ENCODE measurements at places on chromosomes 13 and 19.

DNA sequence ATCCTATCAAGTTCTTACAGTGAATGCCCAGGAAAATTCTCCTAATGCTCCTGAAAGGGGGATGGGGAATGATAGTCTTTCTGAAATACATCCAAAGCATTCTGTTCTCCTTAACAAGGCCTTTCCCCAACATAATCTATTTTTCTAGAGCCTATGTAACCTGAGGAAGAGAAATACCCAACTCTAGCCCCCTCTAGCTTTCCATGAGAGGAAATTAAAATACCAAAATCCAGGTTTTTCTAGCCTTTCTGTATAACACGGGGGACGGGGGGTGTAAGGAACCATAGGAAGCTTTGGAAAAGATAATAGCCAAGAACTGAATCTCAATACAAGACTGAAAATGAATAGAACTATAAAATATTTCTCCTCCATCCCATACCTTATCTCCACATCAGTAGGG is 815.9 kb downstream of the SLITRK6 start:
- DNase-seq = no peak

GRCh38 chr13:79869326-79869725 is 388.4 kb downstream of the NDFIP2 start:
- no peak for DNase-seq

DNA sequence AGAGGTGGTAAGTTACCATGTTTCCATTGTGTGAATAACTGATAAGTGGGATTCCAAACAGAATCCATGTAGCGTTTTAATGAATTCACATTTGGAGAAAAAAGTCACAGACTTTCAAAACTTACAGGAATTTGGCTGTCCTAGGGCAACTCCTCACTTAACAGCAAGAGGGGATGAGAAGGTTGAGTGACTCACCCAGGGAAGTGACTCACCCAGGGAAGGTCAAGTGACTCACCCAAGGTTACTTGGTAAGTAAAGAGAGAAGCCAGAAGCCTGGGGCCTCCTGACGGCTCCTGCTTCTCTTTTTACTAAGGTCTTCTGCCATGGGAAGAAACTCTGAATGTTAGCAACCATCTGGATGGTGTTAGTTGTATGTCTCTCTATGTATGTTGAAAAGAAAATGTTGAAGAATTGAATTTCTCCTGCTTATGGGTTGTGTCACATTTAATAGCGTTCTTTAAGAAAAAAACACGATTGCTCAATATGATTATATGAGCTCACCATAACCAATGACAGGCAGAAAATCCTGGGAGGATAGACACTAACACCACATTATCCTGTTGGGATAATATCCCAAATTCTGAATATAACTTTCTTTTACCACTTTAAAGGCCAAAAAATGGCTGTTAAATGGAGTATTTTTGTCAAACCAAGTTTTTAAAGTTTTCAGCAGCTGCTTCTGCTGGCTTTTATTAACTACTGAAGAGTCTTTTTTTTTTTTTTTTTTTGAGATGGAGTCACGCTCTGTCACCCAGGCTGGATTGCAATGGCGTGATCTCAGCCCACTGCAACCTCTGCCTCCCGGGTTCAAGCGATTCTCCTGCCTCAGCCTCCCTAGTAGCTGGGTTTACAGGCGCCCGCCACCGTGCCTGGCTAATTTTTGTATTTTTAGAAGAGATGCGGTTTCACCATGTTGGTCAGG is 195.6 kb downstream of the GGACT start:
- DNase-seq = no peak

DNA sequence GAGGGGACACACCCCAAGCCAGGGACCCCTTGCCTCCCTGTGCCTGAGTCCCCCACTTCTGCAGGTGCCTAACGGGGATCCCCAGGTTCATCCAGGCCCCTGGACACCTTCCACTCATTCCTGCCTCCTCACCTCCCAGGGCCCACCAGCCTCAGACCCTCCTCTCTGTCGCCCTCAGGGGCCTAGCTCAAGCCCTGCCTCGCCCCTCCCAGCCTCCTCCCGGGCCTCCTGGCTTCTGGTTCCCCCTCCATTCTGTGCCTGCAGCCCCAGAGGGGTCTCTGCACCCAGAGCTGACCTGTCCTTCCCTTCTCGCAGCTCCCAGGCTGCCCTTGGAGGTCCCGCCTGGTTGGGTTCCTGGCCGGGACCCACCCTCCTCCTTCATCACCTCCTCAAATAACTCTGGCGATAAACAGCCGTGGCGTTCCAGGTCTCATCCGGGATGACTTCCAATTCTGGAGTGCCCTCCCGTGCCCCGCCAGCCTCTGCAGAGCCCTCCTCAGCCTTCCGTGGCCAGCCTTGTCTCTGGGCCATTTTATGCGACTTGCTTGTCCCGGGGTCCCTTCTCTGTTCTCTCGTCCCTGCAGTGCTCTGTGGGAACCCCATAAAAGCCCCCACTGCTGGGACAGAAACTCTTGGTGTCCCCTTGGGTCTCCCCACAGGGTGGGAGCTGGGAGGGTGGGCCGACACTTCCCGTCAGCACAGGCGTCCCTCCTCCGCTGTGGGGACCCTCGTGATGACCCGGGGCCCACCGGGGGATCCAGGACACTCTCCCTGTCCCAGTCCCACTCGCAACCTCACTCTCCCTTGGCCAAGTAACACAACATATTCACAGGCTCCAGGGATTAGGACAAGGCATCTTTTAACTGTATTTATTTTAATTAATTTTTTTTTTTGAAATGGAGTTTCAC is 9.2 kb downstream of the JOSD2 start:
- no peak for DNase-seq

- DNase-seq = no peak
Observed at GRCh38 chr13:76579701-76580100, 306.5 kb downstream of the KCTD12 start.

DNA sequence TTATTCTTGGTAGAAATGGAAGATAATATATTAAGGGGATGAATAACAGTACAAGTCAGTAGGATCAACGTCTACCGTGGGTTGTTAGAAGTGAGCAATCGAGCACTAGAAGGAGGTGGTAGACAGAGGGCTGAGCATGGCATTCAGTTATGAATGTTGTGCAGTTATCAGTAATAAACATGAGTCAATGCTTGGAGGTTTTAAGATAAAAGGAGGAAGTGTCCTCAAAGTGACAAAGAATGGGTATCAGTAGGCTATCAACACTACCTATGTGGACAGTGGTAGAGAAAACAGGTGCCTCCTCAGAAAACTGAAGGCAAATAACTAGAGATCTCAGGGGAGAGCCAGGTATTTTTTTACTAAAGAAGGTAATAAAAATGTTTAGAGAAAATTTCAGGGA is 1607.0 kb downstream of the PCDH9 start:
- DNase-seq = no peak

DNA sequence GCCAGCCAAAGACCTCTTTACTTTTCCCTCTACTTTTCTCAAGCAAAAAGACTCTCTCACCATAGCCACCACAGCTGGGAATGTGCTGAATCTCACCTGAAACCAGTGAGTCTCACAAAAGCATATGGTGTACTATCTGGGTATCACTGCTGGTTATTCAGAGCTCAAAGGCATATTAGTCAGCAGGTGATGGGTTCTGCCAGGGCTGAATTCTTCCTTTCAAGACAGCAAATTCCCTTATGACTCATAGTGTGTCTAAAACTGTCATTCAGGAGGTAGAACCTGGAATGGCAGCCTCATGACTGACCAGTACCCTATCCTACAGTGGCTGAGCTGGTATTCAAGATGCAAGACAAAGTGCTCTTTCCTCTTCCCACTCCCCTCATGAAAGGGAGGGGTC is 2859.1 kb downstream of the PCDH9 start:
- DNase-seq = no peak

- no peak for DNase-seq
Observed at GRCh38 chr19:42928896-42929295, 8.1 kb downstream of the PSG7 start.

GRCh38 chr19:46732172-46732938 is 13.5 kb upstream of the FKRP start:
- no peak for DNase-seq

DNA sequence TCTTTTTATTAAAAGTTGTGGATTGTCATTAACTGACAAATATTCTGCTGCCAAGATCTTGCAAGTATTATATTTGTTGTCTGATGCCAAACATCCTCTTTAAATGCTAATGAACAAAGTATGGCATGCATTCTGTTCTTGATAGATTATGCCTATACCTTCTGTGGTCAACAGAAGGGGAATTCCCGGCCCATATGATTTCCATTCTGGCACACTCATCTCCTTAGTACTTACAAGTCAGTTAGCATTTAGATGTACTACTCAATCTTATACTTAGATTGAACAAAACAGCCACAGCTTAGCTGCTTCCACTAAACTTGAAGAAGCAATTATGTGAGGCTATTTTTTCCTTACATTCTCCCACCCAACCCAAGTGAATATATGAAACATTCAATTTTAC is 246.1 kb upstream of the DACH1 start:
- no peak for DNase-seq

GRCh38 chr13:114072421-114072820 is 60.0 kb downstream of the RASA3 start:
- DNase-seq = no peak

GRCh38 chr19:2376784-2377519 is 16.9 kb downstream of the TMPRSS9 start:
- no peak for DNase-seq

- no peak for DNase-seq
Observed at GRCh38 chr13:26310003-26310402, 56.1 kb downstream of the CDK8 start.

- no peak for DNase-seq
Observed at GRCh38 chr13:39257642-39258041, 219.4 kb downstream of the NHLRC3 start.

DNA sequence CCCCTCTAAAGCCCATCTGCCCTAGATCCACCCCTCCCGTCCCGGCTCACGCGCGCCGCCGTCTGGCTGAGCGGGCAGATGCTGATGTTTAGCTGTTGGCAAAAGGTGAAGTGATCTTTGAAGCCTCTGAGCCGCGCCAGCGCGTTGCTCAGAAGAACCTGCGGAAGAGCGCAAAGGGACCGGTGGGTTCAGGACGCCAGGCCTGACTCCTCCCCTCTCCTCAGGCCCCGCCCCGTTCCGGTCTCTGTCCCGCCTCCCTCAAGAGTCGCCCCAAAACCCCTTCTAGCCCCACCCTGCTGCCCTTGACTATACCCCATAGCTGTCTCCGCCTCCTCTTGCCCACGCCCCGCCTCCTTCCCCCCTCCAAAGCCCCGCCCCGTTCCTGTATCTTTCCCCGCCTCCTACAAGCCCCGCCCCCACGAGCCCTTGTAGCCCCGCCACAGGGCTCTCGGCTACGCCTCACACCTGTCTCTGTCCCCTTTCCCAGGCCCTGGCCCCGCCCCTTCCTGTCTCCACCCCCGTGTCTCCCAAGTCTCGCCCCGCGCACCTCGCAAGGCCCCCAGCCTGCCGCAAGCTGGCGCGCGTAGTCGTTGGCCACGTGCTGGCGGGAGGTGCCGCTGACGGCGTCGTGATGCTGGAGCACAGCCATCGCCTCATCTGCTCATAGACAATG is 9.5 kb downstream of the MAN2B1 start:
- DNase-seq = no peak

- no peak for DNase-seq
Observed at GRCh38 chr19:39832341-39833083, 1.4 kb downstream of the DYRK1B start.

DNA sequence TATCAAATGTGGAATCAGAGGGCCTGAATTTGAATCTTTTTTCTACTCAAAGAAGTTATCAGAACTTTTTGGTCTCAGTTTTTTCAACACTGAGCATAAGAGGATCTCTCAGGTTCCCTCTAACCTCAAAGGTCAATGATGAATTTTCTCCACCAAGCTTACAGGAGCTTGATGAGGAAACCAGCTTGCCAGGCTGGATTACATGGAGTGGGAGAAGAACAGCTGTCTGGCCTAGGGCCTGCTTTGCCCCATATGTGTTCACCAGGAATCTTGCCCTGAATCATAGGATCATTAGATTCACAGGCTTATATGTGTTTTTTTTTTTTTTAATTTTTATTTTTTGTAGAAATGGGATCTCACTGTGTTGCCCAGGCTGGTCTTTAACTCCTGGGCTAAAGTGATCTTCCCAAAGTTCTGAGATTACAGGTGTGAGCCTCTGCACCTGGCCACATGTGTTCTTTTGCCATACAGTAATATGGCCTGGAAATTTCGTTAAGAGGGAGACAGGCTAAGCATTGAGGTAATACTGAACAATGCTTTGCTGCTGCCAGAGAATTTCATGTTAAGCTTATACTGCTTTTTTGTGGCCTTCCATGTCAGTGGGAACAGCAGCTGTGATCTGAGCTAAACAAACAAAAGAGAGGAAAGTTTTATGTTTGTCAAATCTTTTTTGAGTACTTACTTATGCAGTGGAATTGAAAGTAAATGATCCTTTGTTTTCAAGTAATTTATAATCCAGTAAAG is 110.6 kb downstream of the DNAJC3 start:
- DNase-seq = no peak

- DNase-seq = no peak
Observed at GRCh38 chr13:106691861-106692260, 123.9 kb upstream of the ARGLU1 start.

DNA sequence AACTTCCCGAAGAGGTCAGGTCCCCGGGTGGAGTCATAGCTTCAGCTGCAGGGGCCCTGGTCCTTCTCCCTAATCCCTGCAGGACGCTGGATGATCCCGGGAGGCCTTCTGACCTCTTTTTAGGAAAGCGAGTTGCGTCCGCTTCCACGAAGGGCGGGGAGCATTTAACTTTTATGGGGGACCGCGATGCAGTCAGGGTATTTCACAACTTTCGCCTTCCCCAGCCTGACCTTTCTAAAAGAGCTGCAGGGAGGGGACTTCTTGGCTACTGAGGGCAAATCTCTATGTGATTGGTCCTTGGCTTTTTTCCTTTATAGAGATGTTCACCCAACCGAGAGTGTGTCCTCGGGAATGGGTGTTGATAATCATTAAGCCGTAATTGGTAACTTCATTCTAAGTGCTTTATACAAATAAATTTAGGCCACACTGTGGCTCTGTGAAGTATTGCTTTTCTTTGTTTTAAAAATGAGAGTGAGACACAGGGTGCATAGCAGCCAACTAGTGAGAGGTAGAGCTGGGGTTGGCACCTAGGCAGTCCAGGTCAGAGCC is 778 bp downstream of the ZNF230 start:
- DNase-seq = no peak

- no peak for DNase-seq
Observed at GRCh38 chr19:20660473-20661140, 764 bp downstream of the ZNF626 start.

- no peak for DNase-seq
Observed at GRCh38 chr13:32504263-32504662, 34.3 kb downstream of the N4BP2L2 start.

- DNase-seq = peak; percentile 11
Observed at GRCh38 chr19:34254698-34255432, 511 bp downstream of the GARRE1 start.

DNA sequence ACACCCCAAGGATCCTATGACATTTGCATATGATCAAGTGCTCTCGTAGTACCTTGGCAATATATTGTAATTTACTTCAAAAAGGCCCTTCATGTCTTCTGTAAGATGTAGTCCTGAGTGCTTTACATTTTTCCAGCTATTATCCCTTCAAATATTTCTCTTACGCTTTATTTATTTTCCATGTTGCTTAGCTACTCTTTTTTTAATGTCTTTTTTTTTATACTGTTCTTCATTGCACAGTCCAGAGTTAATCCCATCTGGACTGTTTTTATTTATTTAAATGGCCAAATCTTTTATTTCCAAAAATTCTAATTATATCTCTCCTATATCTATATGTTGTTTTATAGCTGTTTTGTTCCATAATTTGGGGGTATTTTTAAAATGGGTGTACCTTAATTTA is 371.3 kb downstream of the SLC7A1 start:
- DNase-seq = no peak

All from activated CD4-positive, alpha-beta T cell treated with anti-CD3 and anti-CD28 coated beads, Interleukin-2, amount 50 U/mL, for 1 hour (primary cell).